Occipital lobe (tissue), 3 donors: ENCODE measurements at places on chromosomes 11 and 22. TPM values are rescaled to one million over a fixed set of nuclear protein-coding genes. Genes with fewer than 3 reads are reported as not detected.

The SCGB1D2 gene
- total RNA-seq, result not detected

The IGF2 gene
- total RNA-seq, result 25.6 TPM

The LARGE1 gene
- 37.3 TPM for total RNA-seq

The ARVCF gene
- 47.3 TPM for total RNA-seq

The LTBP3 gene
- 18.4 TPM for total RNA-seq

The ZP1 gene
- not detected for total RNA-seq

The NOX4 gene
- 8.4 TPM for total RNA-seq

The C11orf87 gene
- total RNA-seq, result 29.8 TPM

The MMP7 gene
- total RNA-seq, result 0.47 TPM

The LMNTD2 gene
- total RNA-seq, result 0.16 TPM

The CALCA gene
- not detected for total RNA-seq

The NXPE4 gene
- total RNA-seq, result not detected

The EMID1 gene
- total RNA-seq, result 31.8 TPM

The SEZ6L gene
- total RNA-seq, result 91.7 TPM

The CNGA4 gene
- total RNA-seq, result 0.31 TPM

The PRG2 gene
- not detected for total RNA-seq

The CRYBB3 gene
- not detected for total RNA-seq

The NFAM1 gene
- 0.62 TPM for total RNA-seq

The FGF4 gene
- not detected for total RNA-seq

The TMPRSS6 gene
- total RNA-seq, result not detected

The FAT3 gene
- total RNA-seq, result 172 TPM

The C22orf31 gene
- not detected for total RNA-seq

The KCNK7 gene
- total RNA-seq, result 0.31 TPM

The PLAAT5 gene
- total RNA-seq, result 3.1 TPM

The MS4A3 gene
- 0.16 TPM for total RNA-seq

The ZNF214 gene
- 17.9 TPM for total RNA-seq

The GLB1L3 gene
- 0.47 TPM for total RNA-seq

The SLC5A12 gene
- total RNA-seq, result under 0.01 TPM

The TESMIN gene
- 0.94 TPM for total RNA-seq

The NDUFS8 gene
- total RNA-seq, result 42.3 TPM

The GGTLC2 gene
- not detected for total RNA-seq

The LGALS12 gene
- not detected for total RNA-seq
